ENCODE measurements at places on chromosomes 12 and 14.

GRCh38 chr14:20682435-20683124 is 1.8 kb upstream of the RNASE4 start:
- peak; percentile 52 for DNase-seq

- no peak for DNase-seq
Measured at GRCh38 chr12:71639341-71639760, 24.3 kb downstream of the ZFC3H1 start.

GRCh38 chr12:1593174-1594005 is 991 bp downstream of the FBXL14 start:
- peak; percentile 22 for DNase-seq

DNA sequence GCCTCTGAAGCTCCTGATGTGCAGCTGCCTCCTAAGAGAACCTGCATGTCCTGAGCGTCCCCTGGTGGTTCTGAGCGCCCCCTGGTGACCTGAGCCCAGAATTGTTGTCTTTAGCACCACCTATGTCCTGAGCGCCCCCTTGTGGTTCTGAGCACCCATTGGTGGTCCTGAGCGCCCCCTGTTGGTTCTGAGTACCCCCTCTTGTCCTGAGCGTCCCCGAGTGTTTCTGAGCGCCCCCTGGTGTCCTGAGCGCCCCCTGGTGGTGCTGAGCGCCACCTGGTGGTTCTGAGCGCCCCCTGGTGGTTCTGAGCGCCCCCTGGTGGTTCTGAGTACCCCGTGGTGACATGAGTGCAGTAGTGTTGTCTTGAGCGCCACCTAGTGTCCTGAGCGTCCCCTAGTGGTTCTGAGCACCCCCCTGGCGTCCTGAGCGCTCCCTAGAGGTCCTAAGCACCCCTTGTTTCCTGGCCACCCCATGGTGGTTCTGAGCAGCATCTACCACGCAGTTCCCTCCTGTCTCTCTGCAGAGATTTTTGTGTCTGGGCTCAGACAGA is 782.5 kb downstream of the TMEM121 start:
- DNase-seq = peak; percentile 82

- peak; percentile 49 for DNase-seq
Measured at GRCh38 chr12:46269429-46270241, 792 bp upstream of the SLC38A1 start.

GRCh38 chr14:50822501-50823042 is 8.4 kb downstream of the NIN start:
- DNase-seq = no peak

- no peak for DNase-seq
Measured at GRCh38 chr14:105806568-105806967, 280.2 kb downstream of the TMEM121 start.

GRCh38 chr14:95979339-95980042 is 59.7 kb upstream of the C14orf132 start:
- DNase-seq = no peak

All from activated CD8-positive, alpha-beta memory T cell treated with anti-CD3 and anti-CD28 coated beads for 48 hours (primary cell).